Karpas-422 (cell line): ENCODE measurements at places on chromosomes 3 and 15.
A peak's percentile ranks its signal among the peaks of the same experiment; 100 is the strongest.

GRCh38 chr3:192273697-192274010 lies 453.7 kb downstream of the FGF12 start:
- DNase-seq = no peak

- DNase-seq = no peak
Observed at GRCh38 chr3:122615303-122615702, 37.9 kb downstream of the PARP15 start.

GRCh38 chr3:153513236-153513635 lies 351.2 kb downstream of the RAP2B start:
- peak; percentile 44 for DNase-seq

DNA sequence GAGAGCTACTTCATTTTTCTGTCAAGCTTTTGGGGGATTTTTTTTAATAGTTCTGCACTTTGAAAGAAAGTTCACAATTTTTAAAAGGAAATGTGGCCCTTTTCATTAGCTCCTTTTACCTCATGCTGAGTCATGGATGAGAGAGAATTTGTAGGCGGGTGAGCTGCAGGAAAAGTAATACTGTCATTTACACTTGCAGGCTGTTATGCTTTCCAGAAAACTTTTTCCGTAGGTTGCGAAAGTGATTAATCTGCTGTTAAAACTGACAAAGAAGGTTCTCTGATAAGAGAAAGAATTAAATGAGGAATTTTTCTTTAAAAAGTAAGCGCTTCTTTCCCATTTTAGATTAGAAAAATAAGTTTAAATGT lies 430.2 kb downstream of the LPP start:
- no peak for DNase-seq

- DNase-seq = no peak
Observed at GRCh38 chr15:68382286-68383007, 49.5 kb downstream of the ITGA11 start.

DNA sequence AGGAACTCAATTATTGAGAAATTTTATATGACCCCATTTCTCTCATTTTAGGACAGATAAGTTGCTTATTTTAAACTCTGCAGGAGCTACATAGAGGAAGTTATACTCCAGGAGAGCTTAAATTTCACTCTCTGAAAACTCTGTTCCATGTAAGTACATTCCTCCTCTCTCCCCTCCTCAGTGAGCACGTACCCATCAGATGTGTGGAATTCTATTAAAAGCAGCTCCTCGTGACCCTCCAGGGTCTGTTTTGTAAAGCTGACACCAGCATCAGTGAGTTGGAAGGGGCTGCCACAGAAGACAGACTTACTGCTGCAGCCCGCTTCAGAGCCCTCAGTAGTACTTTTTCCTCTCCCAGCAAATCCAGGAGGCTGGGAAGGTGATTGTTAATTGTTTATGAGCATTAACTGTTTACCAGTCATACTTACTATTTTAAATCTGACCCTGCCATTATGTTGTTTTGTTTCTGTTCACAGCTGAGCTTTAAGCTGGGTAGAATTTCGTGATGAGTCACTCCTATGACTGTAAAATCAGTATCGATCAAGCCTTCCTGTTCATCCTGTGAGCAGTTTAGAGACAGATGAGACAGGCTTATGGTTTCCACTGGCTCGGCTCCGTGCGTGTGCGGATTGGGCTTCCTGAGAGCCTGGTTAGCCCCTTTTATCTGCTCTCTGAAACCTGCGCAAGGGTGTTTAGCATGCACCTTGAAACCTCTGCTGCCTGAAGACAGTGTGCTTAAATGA lies 20.4 kb downstream of the IGF1R start:
- no peak for DNase-seq

GRCh38 chr15:48001393-48002039 lies 119.3 kb upstream of the SLC24A5 start:
- DNase-seq = no peak

DNA sequence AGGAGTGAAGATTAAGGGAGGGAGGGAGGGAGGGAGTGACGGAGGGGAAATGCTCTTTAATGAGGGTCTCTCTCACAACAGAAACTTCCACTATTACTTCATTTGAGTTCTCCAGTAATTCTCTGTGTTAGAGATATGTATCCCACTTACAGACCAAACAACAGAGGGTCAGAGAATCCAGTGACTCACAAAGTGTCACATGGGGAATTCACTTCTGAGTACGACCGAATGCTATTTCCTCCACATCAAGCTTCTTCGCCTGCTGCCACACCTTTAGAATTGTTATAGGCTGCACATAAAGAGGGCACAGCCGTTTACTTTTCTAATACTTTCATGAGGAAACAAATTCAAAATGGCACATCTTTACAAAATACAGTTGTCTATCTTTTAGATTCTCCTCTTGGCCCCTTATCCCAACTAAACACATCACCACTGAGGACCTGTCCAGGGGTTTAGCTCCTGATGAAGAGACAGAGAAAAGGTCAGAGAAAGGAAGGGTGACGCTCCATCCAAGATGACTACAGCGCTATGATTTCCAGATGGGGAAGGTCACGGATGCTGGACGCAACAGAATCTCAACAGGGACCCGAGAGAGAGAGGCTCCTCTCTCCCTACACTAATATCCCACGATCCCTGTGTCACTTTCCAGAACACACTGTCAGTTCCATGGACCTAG lies 119.0 kb downstream of the XXYLT1 start:
- no peak for DNase-seq

DNA sequence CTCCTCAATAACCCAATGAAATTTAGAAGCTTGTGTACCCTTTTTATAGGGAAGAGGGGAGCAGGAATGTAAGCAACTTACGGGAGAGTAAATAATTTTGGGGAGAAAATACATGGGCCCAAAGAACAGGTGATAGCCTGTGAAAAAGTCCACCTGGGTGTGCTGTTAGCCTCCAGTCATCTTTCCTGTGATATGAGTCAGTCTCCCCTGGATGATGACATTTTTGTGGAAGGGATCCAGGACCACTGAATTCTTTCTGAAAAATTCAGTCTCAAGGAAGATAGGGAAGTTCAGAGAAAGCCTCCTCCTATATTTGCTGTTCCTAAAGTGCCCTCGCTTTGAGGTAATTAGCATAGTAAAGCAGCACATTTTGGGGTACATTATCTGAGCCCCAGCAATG lies 149.8 kb downstream of the SQOR start:
- DNase-seq = no peak

DNA sequence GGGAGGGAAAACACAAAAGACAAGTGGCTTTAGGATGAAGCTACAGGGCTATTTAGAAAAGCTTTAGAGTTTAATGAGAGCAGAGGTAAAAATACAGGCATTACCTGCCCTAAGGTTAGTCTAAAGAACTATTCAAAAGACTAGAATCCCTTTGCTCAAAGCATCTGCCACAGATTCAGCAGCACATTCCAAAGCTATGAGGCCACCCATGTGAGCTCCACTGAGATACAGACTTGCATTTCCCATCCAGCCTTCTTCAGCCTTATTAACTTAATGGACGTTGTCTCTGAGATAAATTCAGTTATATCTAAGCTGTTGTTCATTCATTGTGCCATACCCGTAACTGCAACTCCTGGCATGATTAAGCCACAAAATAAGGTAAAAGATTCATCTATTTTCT lies 25.4 kb downstream of the CXCR6 start:
- no peak for DNase-seq

- peak; percentile 99 for DNase-seq
Observed at GRCh38 chr15:57706405-57707209, at the start of gene POLR2M. Gene POLR2M (plus strand): TSS chr15:57706714. CDS start chr15:57706843, 129 bp downstream.

DNA sequence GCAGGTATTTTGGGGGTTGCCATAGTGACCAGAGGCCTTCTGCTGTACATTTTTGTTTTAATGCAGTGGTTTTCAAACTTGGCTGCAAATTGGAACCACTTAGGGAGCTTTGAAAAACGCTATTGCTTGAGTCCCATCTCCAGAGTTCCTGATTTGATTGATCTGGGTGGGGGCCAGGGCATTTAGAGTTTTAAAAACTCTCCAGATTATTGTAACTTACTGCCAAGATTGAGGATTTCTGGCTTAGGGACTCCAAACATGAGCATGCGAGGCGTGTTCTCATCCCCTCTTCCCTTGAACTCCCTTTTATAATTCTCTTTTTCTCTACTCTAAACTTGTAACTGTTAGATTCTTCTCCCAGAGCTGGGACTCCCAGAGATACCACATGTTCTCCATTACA lies 340.8 kb upstream of the SUCLG2 start:
- DNase-seq = no peak

DNA sequence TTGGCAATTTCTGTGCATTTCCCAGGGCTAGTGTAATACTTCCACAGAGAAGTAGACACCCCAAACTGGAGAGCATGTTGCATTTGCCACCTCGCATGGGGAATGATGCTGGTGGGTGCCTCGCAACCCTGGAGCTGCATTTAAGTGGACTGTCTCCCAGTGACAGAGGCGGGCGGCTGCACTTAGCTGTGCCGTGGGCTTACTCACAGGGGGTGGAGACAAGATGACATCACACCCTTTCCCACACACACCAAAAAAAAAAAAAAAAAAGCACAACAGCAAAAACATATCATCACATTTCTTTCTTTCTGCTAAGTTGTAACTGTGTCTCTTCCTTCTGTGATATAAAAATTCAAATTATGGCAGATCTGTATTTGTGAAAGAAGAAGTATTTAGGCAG lies at the start of gene ABI3BP:
TSS of gene ABI3BP (minus strand) at position 113 of the 400 bp plus-strand sequence. CDS start at position 76, 37 bp downstream.
- no peak for DNase-seq

DNA sequence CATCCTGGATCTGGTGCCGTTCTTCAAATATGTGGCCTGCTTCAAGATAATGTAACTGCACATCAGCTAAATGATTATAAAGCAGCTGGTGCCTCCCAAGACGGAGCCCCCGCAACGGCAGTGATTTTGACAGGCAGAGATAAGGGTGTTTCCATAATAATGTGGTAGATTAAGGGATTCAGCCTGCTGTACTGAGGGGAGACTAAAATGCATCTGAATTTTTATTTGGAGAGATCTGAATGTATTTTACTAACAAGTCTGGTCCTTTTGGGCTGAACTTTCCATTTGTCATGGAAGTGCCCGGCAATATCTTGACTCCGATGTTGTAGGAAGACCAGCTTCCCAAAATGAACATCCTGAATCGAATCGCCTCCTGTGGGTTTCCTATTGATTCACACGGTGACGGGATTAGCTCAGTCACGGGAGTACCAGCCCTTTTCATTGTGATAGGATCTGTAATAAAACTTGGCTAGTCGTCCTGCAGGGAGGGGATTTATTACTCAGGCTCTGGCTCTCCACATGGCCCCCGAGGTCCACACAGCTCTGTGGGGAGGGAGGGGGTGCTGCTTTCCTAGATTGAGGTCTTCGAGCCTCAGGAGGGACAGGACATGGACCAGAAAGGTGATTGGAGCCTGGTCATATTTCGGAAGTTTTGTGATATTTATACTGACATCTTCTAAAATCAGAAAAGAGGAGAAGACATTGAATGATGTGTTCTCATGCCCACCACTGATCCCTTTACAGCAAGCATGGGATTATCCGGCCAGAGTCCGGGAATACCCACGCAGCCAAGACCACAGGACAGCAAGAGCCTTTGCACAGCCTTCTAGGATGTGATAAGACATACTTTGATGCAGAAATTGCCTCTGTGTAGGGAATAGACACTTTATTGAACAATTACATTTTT lies 2.5 kb upstream of the PCSK6 start:
- DNase-seq = no peak

GRCh38 chr3:155553780-155554179 lies 191.1 kb downstream of the PLCH1 start:
- DNase-seq = no peak

- DNase-seq = no peak
Observed at GRCh38 chr3:169662843-169663160, 710 bp downstream of the MECOM start.

- DNase-seq = peak; percentile 48
Observed at GRCh38 chr3:36124118-36124796, 256.0 kb upstream of the STAC start.

- no peak for DNase-seq
Observed at GRCh38 chr3:134236505-134237170, 14.0 kb downstream of the RYK start.

DNA sequence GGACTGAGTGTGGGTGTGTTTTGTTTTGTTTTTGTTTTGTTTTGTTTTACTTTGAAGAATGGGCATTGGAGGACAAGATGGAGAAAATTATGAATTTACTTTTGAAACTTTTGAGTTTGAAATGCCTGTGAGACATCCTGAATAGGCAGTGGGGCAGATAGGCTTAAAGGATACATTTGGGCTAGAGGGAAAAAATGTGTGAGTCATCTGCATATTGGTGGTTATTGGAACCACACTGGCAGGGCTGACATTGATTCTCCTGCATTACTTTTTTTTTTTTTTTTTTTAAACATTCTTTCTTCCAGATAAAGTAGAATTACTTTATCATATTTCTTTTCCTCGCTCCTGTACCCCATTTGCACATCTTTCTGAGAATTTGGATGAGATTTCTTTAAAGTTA lies 56.1 kb downstream of the CALML4 start:
- no peak for DNase-seq

DNA sequence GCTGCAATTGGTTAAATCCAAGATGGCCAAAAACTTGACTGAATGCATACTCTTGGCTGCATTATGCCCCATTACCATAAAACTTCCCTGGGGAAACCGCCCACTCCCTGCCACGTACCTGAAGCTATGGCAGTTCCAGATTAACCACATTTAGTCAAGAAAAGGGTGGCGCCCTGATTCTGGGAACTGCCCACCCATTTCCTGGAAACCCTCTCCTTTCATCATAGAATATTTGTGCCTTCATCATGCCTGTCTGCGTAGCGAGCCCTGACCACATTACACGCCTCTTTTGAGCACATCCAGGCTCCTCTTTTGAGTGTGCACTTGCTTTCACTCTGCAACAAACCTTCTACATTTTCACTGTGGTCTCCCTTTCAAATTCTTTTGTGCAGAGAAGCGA lies 5.2 kb downstream of the LINS1 start:
- peak; percentile 34 for DNase-seq

DNA sequence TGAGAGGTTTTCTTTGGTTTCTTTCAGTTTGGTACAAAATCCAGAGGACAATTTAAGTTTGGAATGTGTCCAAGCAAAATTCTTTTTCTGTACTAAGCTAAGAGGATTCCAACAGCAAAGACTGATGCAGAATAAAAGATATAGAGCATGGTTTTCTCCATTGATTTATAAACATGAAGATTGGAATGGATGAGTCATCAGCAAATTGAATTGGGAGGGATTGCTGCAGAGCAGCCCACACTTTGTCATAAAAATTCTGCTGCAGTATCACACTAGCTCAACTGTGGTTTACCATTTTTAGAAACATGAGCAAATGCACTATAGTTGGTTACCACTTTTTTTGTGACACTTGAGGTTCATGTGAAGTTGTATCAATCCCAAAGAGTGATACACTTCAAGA lies 16.1 kb upstream of the LARP6 start:
- DNase-seq = no peak
